ENCODE measurements at places on chromosomes 16 and 17.
A peak's percentile ranks its signal among the peaks of the same experiment; 100 is the strongest.

GRCh38 chr17:4177806-4178205 is 34.8 kb downstream of the CYB5D2 start:
- no peak for DNase-seq

- DNase-seq: no peak
Measured at GRCh38 chr16:57144027-57144426, 41.8 kb downstream of the PSME3IP1 start.

DNA sequence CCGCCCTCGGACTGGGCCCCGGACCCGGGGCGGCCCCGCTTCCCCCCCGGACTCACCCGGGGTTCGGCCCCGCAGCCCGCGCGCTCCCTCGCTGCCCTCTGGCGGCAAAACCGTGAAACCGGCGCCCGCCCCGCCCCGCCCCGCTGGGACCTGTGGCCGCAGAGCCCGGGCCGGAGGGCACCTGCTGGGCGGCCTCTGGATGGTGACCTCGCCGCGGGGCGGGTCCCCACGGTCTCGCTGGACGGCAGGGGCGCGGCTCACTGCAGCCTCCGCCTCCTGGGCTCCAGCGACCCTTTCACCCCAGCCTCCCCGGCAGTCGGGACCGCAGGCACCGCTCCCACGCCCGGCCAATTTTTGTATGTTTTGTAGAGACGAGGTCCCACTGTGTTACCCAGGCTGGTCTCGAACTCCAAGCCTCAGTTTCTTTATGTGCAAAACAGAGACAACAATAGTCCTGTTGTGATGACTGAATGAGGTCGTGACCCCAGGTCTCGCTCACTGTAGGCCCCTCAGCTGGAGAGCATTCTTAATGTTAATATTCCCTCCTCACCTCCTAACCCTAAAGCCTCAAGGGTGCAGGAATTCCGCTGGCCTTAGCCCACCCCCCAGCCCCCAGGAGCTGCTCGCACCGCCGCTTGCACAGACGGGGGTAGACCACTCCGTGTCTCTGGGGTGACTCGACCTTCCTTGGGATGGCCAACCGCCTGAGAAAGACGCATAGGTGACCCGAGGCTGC is 33.7 kb upstream of the RPH3AL start:
- DNase-seq: peak; percentile 51

- DNase-seq: no peak
Measured at GRCh38 chr17:55751720-55752250, 934 bp downstream of the PCTP start.

GRCh38 chr16:71995038-71995437 is 5.2 kb downstream of the PKD1L3 start:
- DNase-seq: no peak

DNA sequence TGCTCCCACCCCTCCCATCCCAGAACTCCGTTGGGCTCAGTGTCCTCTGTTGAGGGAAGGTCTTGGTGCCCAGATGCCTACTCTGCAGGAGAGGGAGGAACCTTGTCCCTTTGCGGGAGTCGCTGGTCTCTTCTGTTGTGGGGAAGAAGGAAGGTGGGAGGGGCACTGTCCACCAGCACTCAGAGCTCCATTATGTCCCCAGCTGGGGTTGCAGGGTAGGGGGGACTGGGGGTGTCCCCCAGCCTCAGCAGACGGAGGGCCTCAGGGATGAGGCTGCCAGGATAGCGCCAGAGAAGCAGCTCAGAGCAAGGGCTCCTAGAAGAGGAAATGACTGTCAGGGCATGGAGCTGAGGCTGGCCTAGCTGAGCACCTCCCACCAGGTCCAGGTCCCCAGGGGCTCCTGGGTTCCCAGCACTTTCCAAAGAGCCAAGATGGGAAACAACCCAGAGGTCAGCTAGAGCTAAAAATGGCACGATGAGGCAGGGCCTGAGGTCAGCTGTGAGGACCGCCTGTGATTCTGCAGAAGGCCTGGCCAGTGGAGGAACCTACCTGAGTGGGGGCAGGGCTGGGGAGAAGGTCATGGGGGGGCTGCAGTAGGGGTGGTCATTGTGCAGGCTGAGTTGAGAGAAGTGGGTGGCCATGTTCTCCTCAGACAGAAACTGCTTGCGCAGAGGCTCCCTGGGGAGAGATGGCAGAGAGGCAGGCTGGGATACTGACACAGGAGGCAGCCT is 893 bp downstream of the HCFC1R1 start:
- DNase-seq: no peak

- DNase-seq: no peak
Measured at GRCh38 chr17:76142585-76143041, 1.6 kb upstream of the FOXJ1 start.

- DNase-seq: no peak
Measured at GRCh38 chr16:77684181-77684526, 38.2 kb upstream of the NUDT7 start.

- no peak for DNase-seq
Measured at GRCh38 chr17:67212231-67212630, 32.8 kb downstream of the HELZ start.

DNA sequence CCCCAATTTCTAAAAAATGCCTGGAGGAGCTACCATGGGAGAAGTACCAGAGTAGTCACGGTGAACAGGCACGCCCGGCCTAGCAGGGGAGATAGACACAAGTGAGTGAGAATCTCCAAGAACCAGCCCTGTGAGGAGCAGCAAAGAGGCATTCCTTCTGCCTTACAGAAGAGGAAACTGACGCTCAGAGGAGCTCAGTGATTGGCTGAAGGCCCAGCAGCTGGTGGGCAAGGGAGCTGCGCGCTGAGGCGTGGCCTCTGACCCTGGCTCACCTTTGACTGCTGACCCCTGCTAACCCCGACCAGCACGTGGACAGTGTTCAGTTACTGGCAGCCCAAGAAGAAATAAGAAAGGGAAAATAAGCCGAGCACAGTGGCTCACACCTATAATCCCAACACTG is 1.8 kb downstream of the C16orf96 start:
- no peak for DNase-seq

- DNase-seq: no peak
Measured at GRCh38 chr16:20308801-20309590, 18.3 kb downstream of the GP2 start.

DNA sequence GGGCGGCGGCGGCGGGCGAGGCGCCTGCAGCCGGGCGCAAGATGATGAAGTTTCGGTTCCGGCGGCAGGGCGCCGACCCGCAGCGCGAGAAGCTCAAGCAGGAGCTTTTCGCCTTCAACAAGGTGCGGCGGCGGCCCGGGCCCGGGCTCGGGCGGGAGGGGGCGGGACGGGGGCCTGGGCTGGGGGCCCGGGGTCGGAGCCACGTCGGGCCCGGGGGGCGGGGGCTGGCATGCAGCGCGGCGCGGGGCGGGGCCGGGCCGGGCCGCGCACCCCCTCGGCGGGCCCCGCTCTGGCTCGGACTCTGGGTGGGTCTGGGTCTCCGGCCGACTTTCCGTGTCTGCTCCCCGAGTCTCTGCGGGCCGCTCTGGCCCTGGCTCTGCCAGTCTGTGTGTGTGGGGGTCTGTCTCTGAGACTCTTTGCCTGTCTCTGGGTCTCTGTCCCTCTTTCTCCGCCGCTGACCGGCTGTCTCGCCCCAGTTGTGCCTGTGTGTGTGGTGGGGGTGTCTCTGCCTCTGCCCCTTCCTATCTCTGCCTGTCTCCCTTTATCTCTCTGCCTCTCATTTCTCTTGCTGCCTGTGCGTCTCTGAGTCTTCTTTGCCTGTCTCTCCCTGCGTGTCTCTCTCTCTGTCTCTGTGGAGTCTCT is 328 bp downstream of the LLGL1 start:
- no peak for DNase-seq

DNA sequence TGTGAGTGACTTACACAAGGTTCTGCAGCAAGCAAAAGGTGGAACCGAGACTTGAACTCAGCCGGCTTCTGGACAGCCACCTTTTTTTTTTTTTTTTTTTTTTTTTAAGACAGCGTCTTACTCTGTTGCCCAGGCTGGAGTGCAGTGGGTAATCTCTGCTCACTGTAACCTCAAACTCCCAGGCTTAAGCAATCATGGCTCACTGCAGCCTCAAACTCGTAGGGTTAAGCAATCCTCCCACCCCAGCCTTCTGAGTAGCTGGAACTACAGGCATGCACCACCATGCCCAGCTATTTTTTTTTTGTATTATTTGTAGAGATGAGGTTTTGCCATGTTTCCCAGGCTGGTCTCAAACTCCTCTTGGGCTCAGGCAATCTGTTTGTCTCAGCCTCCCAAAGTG is 55.2 kb upstream of the GOT2 start:
- DNase-seq: no peak

- no peak for DNase-seq
Measured at GRCh38 chr16:68786685-68787418, 49.8 kb downstream of the CDH1 start.

- DNase-seq: no peak
Measured at GRCh38 chr17:70390049-70390448, 220.7 kb downstream of the KCNJ2 start.

DNA sequence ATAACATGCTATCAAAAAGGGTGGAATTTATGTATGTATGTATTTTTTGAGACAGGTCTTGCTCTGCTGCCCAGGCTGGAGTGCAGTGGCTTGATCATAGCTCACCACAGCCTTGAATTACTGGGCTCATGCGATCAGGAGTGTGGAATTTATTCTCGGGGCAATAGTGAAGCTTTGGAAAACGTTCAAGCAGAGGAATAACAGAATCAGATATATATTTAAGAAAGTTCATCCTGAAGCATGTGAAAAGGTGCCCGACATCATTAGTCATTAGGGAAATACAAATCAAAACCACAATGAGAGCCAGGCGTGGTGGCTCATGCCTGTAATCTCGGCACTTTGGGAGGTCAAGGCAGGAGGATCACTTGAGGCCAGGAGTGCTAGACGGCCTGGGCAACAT is 7.7 kb upstream of the ITGAE start:
- DNase-seq: no peak

GRCh38 chr16:85293458-85293857 is 181.2 kb upstream of the CIBAR2 start:
- no peak for DNase-seq

- no peak for DNase-seq
Measured at GRCh38 chr17:13864521-13864920, 204.8 kb upstream of the COX10 start.

GRCh38 chr16:50123417-50123816 is 29.7 kb upstream of the TENT4B start:
- no peak for DNase-seq

DNA sequence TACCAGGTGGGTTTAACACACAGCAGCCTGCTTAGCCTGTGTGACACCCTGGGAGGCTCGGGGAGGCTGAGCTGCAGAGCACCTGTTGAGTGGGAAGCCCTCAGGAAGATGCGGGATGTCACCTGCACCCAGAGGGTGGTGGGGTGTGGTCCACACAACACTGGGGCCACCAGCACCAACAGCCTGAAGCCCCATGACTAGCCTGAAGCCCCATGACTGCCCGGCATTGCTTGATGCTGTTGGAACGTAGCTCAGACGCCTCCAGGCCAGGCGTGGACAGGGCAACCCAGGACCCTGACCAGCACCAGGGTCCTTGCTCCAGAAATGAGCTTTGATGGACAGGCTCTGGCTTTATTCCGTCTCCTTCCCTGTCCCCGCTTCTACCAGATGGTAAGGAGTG is 76.3 kb upstream of the ZNF469 start:
- DNase-seq: no peak

- no peak for DNase-seq
Measured at GRCh38 chr16:3071655-3072054, 6.2 kb downstream of the IL32 start.

- no peak for DNase-seq
Measured at GRCh38 chr17:74373838-74374606, 6.7 kb downstream of the GPR142 start.

- no peak for DNase-seq
Measured at GRCh38 chr16:30141750-30142149, 18.7 kb upstream of the MAPK3 start.
